ENCODE measurements at places on chromosomes 6 and 20.

GRCh38 chr6:1940381-1940780 is 305.0 kb downstream of the GMDS start:
- DNase-seq = no peak

GRCh38 chr6:7440476-7440875 is 50.9 kb downstream of the RIOK1 start:
- no peak for DNase-seq

DNA sequence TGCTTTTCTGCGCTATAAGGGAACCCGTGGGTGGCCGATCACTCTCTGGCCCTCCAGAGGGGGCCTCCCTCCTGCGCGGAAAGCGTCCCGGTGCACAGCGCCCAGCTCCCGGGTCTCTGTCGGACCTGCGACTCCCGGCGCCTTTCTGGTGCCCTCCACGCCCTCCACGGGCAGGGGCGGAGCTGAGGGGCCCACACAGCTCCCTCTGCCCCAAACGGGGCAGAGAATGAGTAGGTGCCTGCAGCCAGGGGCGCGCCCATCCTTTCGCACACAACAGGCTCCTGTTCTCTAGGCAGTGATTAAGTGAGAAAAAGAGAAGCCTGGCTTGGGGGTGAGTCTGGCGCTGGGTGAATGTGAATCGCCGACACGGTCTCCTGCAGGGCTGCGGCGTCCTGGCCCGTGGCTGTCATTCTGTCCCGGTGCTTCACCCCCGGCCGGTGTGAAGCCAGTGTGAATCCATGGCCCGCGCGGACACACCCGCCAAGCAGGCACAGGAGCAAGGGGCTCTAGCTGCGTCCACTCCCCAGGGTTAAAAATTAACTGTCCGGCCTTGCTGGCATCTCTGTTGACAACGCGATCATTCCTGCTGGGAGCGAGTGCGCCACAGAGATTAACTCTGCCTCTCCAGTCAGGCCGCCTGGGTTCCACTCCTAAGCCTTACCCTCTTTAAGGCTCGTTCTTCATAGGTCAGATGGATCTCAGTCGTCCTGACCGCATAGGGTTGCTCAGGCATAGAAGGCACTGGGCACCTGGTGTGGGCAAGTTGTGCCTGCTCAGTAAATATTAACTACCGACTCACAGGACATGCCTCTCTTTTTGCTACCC is 88.8 kb downstream of the PCSK2 start:
- DNase-seq = no peak

DNA sequence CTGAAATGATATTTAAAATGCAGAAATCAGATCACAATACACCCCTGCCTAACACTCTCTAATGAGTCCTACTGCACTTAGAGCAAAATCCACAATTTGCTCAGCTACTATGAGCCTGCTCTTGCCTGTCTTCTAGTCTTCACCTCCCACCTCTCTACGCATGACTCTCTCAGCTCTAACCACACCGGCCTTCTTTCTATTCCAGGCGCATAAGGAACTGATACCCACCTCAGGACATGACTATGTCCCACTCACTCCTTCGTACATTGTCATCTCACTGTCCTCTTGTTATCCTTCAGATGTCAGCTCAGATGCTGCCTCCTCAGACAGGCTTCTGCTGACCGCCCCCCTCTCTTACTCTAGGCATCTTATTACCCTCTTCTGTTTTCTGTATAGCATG is 201.0 kb upstream of the FLRT3 start:
- DNase-seq = no peak

DNA sequence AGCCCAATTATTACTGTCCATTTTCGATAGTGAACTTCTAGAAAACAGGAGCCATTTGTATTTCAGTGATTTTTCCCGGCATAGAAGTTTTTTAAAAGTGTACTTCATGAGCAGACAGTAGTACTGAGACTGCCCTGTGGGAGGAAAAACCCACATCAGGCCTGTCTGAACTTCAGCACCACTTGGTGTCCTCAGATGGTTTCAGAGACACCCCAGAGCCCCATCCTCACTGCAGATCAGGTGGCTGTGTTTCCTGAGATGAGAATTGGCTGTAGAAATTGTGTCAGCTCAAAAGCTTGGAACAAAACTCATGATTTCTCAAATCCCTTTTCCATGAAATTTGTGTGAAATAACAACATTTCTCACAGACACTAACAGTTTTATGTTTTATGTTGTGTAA is 110.0 kb upstream of the RIN2 start:
- no peak for DNase-seq

GRCh38 chr6:160254467-160255312 is 3.9 kb downstream of the SLC22A2 start:
- DNase-seq = no peak

DNA sequence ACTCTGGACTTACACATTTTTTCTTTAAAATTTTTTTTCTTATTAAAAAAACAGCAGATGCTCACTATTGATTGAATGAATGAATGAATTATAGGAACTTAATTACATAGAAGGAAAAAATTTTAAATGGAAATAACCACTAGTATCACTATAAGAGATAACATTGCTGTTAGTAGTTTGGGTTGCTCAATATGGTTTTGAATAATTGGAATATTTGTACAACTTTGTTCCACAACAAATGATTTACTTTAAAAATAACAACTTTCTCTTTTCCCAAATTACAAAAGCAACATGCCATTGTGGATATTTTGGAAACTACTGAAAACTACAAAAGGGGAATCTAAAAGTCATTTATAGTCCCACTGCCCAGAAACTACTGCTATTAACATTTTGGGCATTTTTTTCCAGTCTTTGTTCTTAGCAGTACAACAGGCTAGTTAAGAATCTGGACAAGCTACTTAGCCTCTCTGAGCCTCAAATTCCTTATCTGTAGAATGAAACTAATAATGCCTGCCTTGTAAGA is 61.0 kb upstream of the REV3L start:
- DNase-seq = no peak

GRCh38 chr20:53738039-53738944 is 144.7 kb upstream of the ZNF217 start:
- DNase-seq = no peak

DNA sequence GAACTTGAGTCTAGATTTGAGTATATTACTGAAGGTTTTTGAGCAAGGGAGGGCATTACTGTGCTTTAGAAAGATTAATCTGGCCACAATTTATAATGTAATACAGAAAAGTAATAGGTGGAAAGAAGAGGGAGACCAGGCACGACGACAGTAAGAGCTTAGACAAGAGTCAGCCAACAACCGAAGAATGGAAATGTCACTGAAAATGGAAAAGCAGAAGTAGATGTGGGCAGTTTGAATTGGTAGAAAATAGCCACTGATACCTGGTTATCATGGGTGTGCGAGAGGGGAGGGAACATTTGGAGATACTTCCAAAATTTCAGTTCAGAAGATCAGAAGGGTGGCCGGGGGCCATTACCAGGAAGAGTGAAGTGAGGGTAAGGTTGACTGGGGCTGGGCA is 339.1 kb downstream of the UTRN start:
- DNase-seq = no peak

DNA sequence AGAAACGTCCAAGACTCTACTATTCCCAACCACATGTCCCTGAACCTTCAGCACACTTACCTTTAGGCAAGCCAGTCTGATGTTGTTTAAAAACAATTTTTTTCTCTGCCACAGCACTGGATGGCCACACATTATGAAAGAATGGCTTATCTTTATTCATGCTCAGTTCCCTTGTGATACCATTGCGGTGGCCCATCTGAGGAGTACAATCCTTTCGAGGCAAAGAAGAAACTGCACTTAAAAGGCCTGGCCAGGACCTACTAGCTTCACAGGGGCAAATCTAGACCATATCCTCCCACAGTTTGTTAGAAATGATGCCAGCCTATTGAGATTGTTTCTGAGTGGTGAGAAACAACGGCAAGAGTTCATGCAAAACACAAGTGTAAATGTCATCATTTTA is 88.4 kb upstream of the PLEKHG1 start:
- DNase-seq = no peak

- DNase-seq = no peak
Measured at GRCh38 chr6:111199935-111200334, 112.6 kb downstream of the SLC16A10 start.

DNA sequence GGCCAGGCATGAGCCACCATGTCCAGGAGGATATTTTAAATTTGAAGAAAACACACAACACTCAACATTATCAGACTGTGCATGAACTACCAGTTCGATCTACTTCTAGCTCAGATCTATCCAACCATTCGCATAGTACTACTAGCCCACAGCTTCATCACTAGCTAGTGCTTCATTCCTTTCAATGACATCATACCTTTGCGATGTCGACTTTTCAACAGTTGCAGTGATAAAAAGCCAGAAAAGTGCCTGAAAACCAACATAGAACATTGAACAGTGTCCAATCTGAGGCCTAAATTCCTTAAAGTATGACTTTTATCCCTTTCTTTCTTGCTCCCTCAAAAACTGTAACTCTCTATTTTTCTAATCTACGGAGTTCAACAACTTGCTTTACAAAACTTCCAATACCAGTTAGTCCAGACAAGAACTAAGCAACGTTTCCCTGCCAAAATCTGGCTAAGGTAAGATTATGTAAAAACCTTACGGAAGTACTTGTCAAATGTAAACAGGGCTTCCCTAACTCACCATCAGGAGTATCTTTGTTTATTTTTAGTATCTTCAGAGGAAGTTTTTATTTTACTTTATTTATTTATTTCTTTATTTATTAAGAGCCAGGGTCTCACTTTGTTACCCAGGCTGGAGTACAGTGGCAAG is 434.0 kb upstream of the JARID2 start:
- DNase-seq = no peak

DNA sequence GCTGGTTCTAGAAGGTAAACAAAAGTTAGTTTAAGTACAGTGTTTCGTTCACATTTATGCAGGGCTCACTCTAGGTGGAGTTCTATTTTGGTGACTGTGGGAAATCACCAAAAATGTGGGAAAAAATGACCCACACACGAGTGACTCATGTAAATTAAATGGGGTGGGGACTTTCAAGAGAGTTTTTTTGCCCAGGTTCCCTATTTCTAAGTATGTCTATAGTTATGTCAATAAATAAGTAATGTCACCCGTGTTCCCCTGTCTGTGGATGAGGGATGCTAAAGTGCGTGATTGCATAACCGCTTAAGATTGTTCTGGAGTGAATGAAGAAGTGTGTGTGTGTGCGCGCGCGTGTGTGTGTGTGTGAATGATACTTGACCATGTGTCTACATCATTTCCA is 69.1 kb downstream of the MYB start:
- no peak for DNase-seq

- no peak for DNase-seq
Measured at GRCh38 chr6:22296067-22296466, 769 bp downstream of the PRL start.

DNA sequence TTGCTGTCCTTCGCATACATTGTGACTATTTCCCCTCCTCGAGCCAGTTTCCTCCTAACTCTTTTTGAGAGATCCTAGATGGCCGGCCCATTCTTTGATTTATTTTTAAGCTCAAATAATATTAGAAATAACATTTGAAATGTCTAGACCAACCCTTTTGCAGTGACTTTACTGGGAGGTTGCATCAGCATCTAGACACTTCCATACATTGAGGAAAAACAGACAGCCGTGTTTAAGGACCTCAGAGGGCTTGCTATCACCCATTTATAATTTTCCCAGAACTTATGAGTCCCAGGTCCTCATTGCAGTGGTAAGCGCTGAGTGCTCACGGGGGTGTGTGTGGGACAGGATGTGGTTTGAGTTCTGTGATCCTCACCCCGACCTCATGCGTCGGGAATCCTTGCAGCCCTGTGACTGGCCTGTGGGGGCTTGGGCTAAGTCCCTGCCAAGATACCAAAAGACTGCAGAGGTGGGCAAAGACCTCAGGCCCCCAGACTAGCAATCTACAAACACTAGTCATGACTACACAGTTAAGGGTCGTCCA is at the start of gene GPX5:
GPX5 (plus strand) TSS at position 386 of the 544 bp plus-strand sequence; CDS start at position 519, 133 bp downstream.
- no peak for DNase-seq

- DNase-seq = no peak
Measured at GRCh38 chr6:100171533-100172321, 177.7 kb upstream of the MCHR2 start.

- no peak for DNase-seq
Measured at GRCh38 chr6:125658136-125658535, 91.3 kb upstream of the HEY2 start.

DNA sequence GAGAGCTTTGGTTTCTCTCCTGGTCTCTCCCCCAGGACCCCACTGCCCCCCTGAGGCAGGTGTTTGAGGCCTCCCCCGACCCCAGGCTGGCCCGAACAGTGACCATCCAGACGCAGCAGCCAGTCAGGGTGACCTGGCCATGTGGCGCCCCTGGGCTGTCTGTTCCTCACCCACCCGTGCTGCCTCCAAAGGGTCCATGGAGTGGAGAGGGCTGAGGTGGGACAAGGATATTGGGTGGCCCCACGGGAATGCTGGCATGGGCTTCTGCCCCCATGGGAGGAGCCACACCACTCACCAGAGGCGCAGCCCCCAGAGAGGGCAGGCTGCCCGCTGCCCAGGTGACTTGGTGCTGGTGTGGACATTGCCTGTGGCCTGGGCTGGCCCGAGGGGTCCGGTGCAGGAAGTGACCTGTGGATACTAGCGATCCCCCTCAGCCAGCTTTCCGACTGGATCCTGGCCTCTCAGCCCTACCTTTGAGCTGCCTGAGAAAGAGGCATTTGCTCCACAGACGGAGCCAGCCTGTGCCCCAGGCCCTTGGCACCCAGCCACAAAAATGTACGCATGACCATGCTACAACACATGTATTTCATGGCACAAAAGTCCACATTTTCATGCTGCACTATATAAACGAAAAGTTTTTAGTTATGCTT is 50.8 kb downstream of the BCAS4 start:
- DNase-seq = no peak

GRCh38 chr6:142732790-142733189 is 212.2 kb downstream of the HIVEP2 start:
- no peak for DNase-seq

GRCh38 chr6:148771896-148772554 is 25.2 kb downstream of the UST start:
- no peak for DNase-seq

DNA sequence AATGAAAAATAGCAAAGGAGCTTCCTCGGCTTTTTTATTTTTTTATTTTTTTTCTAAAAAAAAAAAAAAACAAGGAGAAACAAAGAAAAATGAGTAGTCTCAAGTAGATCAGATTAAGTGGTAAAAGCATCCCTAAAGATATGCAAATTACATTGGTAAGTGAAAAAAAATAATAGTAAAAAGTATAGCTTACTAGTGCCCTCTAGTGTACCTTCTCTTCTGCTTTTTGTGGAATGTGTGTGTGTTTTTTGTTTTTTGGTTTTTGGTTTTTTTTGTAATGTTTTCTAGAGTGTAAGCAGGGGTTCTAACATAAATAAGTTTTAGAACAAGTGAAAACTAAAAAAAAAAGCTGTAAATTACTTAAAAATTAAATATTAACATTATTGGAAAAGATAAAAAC is 1062.0 kb downstream of the HACE1 start:
- DNase-seq = no peak

DNA sequence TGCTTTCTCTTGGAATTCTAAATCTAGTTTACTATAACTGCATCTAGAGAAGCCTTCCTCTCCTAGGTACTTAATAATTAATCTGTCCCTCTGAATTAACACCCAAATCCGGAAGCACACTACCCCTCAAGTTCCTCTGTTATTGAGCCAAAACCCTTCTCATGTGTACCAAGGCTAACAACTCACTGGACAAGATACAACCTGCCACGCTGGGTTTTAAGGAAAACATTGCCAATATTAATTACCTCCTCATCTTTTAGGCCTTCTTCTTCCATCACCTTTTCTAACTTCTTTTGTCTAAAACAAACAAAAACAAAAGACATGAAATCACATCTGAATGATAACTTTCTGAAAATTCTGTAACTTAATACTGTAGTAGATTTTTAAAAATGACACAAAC is 21.9 kb downstream of the STK38 start:
- DNase-seq = no peak

Measured in activated CD8-positive, alpha-beta memory T cell treated with anti-CD3 and anti-CD28 coated beads for 1 hour (primary cell).